ENCODE measurements at places on chromosomes 1 and 21.

DNA sequence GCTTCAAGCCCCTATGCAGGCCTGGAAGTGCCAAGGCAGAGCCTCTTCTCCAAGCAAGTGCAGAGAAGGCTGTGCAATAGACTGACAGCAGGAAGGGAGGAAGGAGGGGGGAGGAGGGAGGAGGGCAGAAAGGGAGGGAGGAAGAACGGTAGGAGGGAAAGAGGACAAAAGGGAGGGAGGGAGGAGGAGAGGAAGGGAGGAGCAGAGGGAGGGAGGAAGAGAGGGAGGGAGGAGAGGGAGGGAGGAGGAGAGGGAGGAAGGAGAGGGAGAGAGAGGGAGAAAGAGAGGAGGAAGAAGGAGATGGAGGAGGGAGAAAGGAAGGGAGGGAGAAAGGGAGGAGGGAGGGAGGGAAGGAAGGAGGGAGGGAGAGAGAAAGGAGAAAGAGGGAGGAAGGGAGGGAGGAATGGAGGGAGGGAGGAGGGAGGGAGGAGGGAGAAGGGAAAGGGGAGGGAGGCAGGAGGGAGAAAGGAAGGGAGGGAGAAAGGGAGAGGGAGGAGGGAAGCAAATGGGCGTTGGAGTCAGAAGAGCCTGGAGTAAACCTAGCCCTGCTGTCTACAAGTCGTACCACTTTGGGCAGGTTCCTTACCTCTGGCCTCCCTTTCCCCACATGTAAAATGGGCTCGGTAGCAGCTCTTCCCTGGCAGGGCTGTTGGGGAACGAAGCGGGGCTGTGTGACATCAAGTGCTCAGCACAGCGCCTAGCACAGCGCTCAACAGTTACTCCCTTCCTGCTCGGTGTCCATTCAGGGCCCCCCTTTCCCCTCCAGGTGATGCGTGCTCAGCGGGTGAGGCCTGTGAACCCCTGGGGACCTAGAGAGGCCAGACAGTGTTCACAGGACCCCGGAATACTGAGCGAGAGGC is 244.6 kb downstream of the NPHP4 start:
- no peak for DNase-seq

GRCh38 chr1:24289937-24290595 is 29.1 kb upstream of the GRHL3 start:
- DNase-seq: peak; percentile 95

GRCh38 chr1:63524201-63524600 is 876 bp downstream of the EFCAB7 start:
- DNase-seq: no peak

- DNase-seq: no peak
These were observed 4.8 kb upstream of the ZNF687 start for GRCh38 chr1:151277249-151277648.

- DNase-seq: no peak
These were observed 91.7 kb upstream of the IVNS1ABP start for GRCh38 chr1:185408700-185409270.

DNA sequence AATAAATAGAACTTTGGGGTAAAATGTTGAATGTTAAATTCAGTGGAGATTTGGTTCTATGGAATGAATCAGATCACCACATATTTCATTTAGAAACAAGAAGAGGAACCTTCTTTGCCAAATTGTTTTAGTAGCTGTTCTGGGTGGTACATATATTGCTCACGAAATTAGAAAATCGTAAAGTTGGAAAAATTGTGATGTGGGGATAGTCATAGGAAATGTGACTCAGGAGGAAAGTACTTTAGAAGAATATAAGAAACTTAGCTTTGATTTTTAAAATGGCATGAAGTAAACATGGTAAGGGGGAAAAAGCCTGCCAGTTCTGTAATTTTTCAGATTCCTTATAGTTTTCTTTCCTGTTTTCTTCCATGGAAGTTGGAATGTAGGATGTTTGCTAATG is 27.4 kb downstream of the RRP15 start:
- DNase-seq: no peak

GRCh38 chr1:62391369-62391971 is 45.4 kb upstream of the USP1 start:
- peak; percentile 63 for DNase-seq

DNA sequence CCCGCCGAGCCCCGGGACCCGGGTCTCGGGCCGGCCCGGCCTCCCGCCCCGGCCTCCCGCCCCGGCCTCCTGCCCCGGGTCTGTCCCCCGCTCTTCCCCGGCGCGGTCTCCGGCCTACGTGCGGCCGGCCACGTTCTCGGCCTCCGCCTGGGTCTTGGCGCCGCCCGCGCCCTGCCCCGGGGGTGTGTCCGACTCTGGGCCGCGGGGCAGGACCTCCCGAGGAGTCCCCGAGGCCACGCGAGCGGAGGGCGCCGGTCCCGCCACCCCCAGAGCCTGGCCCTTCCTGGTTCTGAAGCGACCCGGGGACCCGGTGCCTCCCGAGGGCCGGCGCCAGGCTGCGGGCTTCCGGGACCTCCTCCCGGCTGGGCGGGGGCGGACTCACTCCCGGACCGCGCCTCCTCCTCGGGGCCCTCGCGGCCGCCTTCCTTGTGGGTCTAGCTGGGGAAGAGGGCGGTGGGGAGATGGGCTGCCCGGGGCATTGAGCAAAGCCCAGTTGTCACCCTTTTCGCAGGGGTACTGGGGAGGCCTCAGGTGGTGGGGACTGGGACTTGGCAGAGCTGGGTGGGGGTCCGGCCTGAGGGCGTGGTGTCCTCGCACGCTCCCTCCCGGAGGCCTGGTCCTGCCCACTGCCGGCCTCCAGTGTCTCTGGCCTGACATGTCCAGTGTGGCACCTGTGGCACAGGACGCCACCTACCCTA is 558 bp downstream of the PFKL start:
- peak; percentile 41 for DNase-seq

DNA sequence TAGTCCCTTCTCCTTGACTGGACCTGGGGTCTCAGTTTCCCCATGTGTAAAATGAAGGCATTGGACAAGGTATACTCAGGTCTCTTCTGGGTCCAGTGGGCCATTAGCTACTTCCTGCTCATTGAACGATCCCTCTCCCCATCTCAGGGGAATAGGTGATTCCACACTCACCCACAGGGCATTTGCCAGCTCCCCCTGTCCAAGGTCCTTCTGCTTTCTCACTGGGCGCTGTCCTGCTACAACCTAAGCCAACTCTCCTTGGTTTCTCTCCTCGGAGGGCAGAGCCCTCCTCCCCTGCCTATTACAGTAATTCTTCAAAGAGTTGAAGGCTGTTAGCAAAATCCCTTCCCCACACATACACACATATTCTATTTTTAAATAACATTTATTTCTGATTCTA is 16.6 kb downstream of the DISP3 start:
- no peak for DNase-seq

DNA sequence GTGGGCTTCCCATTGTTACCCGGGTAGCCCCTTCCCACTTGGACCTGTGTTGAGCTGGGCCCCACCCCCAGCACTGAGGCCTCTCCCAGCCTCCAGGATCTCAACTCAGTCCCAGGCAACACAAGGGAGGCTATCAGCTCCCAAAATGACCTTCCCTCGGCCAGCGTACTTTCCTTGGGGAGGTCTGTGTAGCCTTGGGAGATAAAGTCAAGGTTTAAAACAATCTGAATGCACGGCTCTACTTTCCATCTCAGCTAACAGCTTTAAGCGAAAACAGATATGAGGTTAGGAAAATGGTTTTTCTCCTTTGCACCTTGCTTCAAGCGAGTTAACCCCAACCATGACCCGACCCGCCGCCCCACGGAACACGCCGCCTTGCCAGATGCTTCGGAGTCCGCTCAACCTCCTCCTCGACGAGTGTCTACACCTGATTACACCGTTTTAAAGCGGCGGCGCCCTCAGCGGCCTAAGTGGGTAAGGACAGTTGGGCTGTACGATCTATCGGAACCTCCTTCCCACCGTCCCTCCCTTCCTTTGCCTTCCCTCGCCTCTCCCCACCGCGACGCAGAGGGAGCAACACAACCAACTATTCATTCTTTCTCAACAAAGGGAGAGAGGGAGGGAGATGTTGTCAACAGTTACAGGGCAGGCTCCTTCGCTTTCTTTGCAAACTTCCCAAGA is 1.1 kb downstream of the BCAR3 start:
- DNase-seq: peak; percentile 90

DNA sequence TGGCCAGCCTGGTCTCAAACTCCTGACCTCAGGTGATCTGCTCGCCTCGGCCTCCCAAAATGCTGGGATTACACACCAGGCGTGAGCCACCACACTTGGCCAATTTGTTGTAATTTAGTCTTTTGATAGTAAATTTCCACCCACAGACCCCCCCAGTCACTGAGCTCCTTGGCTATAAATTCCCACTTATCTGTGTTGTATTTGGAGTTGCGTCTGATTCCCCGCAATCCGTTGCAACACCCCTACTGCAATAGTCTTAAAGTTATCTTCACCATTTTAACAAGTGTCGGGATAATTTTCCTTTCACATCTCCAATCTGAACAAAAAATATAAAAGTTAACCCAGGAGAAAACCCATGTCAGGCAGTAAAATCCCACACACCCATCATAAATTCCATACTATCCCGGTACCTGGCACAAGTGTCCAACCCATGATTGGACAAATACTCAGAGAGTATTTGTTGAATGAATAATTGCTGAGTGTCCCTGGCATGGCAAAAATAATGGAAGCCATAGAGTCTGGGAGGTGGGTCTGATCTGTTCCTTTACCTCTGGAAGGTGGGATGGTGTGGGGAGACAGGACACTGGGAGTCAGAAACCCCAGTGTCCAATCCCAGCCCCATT is 9.3 kb upstream of the CNR2 start:
- DNase-seq: no peak

- DNase-seq: no peak
These were observed 81.0 kb upstream of the CD55 start for GRCh38 chr1:207240325-207241101.
